ENCODE measurements at places on chromosomes 12 and 14.

- no peak for DNase-seq
These were observed 48.5 kb downstream of the CYP46A1 start for GRCh38 chr14:99732436-99733210.

GRCh38 chr12:11540615-11541310 is 108.7 kb upstream of the ETV6 start:
- DNase-seq: no peak

DNA sequence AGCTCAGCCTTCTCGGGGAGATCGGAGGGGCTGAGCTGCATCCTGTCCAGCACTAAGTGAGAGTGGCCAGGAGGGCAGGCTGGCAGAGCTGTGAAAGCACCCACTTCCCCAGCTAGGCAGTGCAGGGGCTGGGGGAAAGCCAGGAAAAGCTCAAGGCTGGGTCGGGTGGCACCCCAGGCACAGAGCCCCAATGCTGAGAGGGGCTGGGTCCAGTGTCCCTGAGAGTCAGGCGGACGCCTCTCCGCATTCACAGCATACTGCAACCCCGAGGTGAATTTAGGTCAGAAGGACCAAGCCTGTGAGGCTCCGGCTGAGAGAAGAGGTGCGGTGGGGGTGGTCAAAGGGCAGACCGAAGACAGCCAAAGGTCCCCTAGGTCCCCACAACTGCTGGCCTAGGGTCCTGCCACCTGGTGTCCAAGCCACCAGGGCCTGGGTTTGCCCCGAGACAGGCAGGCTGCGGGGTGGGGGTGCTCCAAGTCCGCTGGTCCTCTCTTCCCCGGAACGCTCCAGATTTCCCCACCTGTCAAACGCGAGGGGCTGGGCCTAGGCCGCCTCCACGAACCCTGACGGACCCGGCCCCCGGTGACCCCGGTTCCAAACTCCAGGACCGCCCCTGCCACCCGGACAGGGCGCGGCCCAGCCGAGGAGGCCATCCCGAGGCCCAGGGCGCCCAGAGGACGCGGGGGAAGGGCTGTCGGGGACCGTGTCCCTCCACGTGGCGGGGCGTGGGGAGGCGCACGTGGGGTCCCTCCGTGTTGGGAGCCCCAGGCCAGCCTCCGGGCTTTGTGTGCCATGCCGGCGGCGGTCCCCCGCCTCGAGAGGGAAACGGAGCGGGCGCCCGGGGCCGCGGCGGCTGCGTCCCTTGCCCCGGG is 527 bp downstream of the CAMKK2 start:
- peak; percentile 18 for DNase-seq

GRCh38 chr12:109230193-109230592 is 78.9 kb downstream of the FOXN4 start:
- no peak for DNase-seq

- DNase-seq: no peak
These were observed 180.6 kb upstream of the PRMT8 start for GRCh38 chr12:3310271-3311026.
